ENCODE measurements at places on chromosomes 5 and 9. TPM values are rescaled to one million over a fixed set of nuclear protein-coding genes. Genes with fewer than 3 reads are reported as not detected.

DNA sequence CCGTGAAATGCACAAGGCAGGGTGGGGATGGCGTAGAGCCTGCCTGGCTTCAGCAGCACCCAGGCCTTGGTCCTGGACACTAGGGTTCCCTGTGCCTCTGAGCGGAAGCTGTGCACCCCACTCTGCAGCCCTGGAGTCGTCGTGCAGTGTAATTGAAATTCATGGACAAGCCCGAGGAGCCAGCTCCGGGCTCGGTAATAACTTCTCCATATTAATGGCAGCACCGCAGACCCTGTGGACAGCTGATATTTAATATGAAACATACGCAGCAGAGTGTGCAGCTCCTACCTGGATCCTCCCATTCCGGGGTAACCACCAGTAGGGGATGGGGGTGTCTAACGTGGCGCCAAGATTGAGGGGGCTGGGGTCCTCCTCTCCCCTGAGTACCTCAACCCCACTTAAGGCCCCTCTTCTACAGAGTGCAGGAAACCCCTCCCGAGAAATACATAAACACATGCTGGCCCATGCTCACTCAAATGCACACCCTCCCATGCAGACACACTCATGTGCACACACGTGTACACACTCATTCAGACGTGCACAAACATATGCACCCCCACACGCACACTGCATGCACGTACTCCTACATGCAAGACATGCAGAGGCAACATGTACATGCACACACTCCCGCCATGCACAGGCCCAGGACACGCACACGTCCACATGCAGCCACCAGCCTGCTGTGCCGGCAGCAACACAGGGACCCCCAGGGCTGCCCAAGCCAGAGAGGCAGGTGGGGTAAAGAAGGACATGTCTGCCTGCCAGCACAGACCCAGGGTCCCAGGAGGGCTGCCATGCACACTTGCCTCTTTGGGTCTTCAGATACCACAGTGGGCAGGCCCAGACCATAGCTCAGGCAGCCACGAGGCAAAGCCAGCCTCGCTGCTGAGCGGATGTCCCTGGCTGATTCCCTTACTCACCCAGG lies 8.1 kb downstream of the ADAMTS2 start:
- H3K4me1 ChIP-seq, result no peaks in the 10 kb centered on the region
- no peaks in the 10 kb centered on the region for H3K36me3 ChIP-seq
- H3K27ac ChIP-seq, result no peak overlapping the region
- DNase-seq, result no peak
- H3K4me3 ChIP-seq, result no peak overlapping the region

DNA sequence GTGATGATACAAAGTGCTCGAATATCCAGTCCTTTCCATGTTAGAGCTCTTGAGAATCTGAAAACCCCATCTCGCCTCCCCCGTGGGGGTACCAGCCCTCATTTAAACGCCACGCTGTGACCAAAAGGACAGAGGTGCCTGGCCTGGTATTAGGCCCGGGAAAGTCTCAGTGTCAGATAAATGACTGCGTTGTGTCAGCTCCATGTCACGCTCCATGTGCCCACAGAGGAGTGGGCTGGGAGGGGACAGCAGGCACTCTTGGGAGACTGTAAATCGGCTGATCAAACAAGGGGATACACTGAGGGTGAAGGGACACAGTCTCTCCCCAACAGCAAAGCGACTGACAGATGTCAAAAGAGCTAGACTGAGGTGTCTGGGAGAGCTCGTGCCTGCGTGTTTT lies 65.7 kb upstream of the ECM2 start:
- no peak overlapping the region for H3K4me3 ChIP-seq
- DNase-seq, result no peak
- H3K27me3 ChIP-seq, result no peaks in the 10 kb centered on the region
- no peak overlapping the region for H3K27ac ChIP-seq

GRCh38 chr9:114677418-114677817 lies 4.6 kb downstream of the TEX48 start:
- no peak for DNase-seq
- H3K27ac ChIP-seq, result no peak overlapping the region
- H3K4me1 ChIP-seq, result peaks cover 9% of the 10 kb centered on the region

- no peaks in the 10 kb centered on the region for H3K36me3 ChIP-seq
- no peak overlapping the region for H3K27ac ChIP-seq
- no peaks in the 10 kb centered on the region for H3K27me3 ChIP-seq
Measured at GRCh38 chr9:4936823-4937222, 48.2 kb upstream of the JAK2 start.

GRCh38 chr5:164742025-164742424 lies 1236.6 kb downstream of the MAT2B start:
- no peak overlapping the region for H3K4me3 ChIP-seq
- H3K27me3 ChIP-seq, result no peaks in the 10 kb centered on the region
- no peaks in the 10 kb centered on the region for H3K36me3 ChIP-seq

DNA sequence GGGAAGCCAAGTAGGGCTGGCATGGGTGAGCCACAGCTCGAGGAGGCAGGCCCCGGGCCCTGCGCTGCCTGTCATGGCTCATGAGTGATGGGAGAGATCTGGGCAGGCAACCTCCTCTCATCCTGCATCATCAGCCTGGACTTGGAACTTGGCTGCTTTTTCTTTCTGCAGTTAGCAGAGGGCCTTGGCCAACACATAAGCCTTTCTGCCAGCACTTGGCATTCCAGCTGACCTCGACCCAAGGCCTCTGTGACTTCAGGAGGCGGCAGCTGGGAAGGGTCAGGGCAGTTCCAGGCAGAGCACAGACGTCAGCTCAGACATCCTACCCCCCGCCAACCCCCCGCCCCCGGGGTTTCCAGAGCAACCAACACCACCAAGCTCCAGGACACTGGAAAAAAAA lies 7.6 kb downstream of the S1PR3 start:
- H3K36me3 ChIP-seq, result no peaks in the 10 kb centered on the region
- H3K27ac ChIP-seq, result no peak overlapping the region
- H3K4me1 ChIP-seq, result peaks cover 7% of the 10 kb centered on the region
- no peak overlapping the region for H3K4me3 ChIP-seq
- peaks cover 27% of the 10 kb centered on the region for H3K27me3 ChIP-seq

- no peaks in the 10 kb centered on the region for H3K36me3 ChIP-seq
- no peaks in the 10 kb centered on the region for H3K27me3 ChIP-seq
- H3K27ac ChIP-seq, result no peak overlapping the region
- DNase-seq, result no peak
Measured at GRCh38 chr5:41966401-41967105, 41.5 kb downstream of the FBXO4 start.

DNA sequence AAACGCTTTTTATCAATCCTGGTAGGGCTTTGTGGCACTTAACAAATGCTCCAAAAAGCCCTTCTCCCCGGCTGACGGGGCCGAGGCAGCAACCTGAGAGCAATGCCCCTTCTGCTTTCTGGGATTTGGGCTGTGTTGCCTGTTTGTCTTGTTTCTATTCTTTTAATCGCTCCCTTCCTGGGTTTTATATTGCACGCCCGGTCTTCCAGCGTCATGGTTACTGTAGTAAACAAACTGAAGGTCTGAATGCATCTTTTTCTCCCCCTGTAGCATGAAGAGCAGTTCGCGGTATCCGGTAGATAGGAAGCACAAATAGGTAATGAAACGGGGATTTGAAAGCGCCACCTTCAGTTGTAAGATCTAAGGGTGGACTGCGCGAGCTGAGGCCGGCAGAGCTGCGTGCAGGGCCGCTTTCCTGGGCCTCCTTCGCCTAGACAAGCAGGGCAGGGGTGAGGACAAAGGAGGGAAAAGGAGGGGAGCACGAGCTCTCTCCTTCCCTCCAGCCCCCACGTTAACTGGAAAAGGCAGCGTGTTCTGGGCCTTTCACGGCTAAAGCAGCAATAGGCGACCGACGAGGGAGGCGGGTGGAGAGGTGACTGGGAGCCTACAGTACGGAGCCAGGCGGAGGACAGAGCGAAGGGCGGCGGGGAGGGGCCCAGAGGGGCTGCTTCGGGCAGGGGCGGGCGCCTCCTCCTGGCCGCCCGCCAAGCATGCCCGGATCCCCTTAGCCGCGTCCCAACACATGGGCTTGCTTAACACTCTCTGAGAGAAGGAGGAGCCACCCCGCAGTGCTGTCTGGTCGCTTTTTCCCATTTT lies 49.3 kb upstream of the ZNF366 start:
- no peaks in the 10 kb centered on the region for H3K36me3 ChIP-seq
- no peak overlapping the region for H3K27ac ChIP-seq
- H3K27me3 ChIP-seq, result no peaks in the 10 kb centered on the region
- DNase-seq, result no peak
- H3K4me3 ChIP-seq, result peak overlapping the region; percentile 24

- no peak overlapping the region for H3K27ac ChIP-seq
- no peaks in the 10 kb centered on the region for H3K27me3 ChIP-seq
- H3K4me3 ChIP-seq, result no peak overlapping the region
- no peak for DNase-seq
- H3K4me1 ChIP-seq, result no peaks in the 10 kb centered on the region
- peaks cover 38% of the 10 kb centered on the region for H3K36me3 ChIP-seq
Measured at GRCh38 chr5:154386952-154387629, 58.7 kb upstream of the SAP30L start.

GRCh38 chr9:21901546-21901945 lies 92.6 kb downstream of the CDKN2A start:
- DNase-seq, result no peak
- H3K27me3 ChIP-seq, result no peaks in the 10 kb centered on the region
- no peak overlapping the region for H3K27ac ChIP-seq
- H3K4me3 ChIP-seq, result no peak overlapping the region
- no peaks in the 10 kb centered on the region for H3K4me1 ChIP-seq
- H3K36me3 ChIP-seq, result no peaks in the 10 kb centered on the region

GRCh38 chr5:9445826-9446388 lies 100.0 kb downstream of the SEMA5A start:
- H3K27me3 ChIP-seq, result no peaks in the 10 kb centered on the region
- H3K4me3 ChIP-seq, result no peak overlapping the region
- no peaks in the 10 kb centered on the region for H3K4me1 ChIP-seq
- H3K27ac ChIP-seq, result no peak overlapping the region
- DNase-seq, result no peak

DNA sequence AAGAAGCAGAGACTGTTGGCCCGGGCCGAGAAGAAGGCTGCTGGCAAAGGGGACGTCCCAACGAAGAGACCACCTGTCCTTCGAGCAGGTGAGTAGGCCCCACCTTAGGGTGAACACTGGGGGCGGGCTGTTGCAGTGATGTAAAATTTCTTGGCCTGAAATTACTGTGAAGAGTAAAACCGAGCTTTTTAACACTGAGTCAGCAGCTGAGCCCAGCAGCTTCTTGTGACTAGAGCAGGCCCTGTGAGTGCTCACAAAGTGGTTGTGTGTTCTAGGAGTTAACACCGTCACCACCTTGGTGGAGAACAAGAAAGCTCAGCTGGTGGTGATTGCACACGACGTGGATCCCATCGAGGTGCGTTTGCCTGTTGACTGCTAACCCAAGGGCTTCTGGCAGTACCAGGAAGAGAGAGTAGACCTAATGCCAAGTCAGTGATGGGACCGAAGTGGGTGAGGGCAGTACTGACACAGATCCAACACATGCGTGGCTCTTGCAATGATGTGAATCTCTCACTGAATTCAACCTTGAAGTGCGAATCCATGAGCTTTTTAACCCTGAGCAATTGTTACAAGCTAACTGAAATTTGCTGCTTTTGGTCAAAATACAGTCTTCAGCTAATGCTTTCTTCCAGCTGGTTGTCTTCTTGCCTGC lies 2.1 kb downstream of the RPL7A start:
- H3K27ac ChIP-seq, result peak overlapping the region; percentile 95
- H3K4me3 ChIP-seq, result no peak overlapping the region
- DNase-seq, result no peak
- H3K4me1 ChIP-seq, result peaks cover 13% of the 10 kb centered on the region

DNA sequence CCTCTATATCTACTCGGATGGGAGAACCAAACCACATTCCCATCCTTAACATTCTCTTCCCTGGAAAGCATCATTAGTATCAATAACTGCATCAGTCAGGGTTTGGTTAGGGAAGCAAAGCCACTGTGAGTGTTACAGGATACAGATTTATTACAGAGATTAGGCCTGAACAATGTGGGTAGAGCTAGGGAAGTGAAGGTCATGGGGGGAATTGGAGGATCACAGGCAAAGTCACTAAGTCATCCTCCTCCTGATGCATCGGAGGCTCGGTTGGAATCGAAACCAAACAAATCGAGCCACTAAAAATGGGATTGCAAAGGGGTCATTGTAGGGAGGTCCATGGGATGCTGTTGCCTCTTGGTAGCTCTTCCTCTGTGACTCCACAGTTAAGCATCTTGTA lies 61.8 kb upstream of the ZBTB43 start:
- H3K27ac ChIP-seq, result no peak overlapping the region
- H3K27me3 ChIP-seq, result no peaks in the 10 kb centered on the region
- no peak for DNase-seq
- H3K36me3 ChIP-seq, result no peaks in the 10 kb centered on the region
- H3K4me3 ChIP-seq, result no peak overlapping the region

GRCh38 chr5:14443671-14444093 lies 137.9 kb upstream of the OTULINL start:
- H3K4me3 ChIP-seq, result no peak overlapping the region
- H3K27me3 ChIP-seq, result no peaks in the 10 kb centered on the region
- no peak overlapping the region for H3K27ac ChIP-seq
- no peaks in the 10 kb centered on the region for H3K4me1 ChIP-seq
- no peaks in the 10 kb centered on the region for H3K36me3 ChIP-seq
- no peak for DNase-seq

DNA sequence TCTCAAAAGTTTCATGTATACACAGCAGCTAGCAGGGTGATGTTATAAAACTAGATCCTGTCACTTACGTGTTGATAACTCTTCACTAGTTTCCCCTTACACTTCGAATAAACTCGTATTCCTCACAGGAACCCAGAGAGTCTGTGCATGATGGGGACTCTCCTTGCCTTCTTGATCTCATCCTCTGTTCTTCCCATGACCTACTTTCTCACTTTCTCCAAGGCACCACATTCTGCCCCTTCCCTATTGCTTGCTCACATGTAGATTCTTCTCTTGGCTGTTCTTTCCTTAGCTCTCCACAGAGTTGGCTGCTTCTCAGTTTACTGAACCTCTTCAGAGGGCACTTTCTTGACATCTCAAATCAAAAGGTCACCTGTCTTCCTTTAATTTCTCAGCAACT lies 1.2 kb upstream of the AOPEP start:
- no peak overlapping the region for H3K4me3 ChIP-seq
- peaks cover 6% of the 10 kb centered on the region for H3K4me1 ChIP-seq
- no peak for DNase-seq
- no peak overlapping the region for H3K27ac ChIP-seq
- H3K27me3 ChIP-seq, result no peaks in the 10 kb centered on the region
- H3K36me3 ChIP-seq, result no peaks in the 10 kb centered on the region

GRCh38 chr9:126297661-126298060 lies 29.0 kb upstream of the MVB12B start:
- H3K4me1 ChIP-seq, result no peaks in the 10 kb centered on the region
- no peak overlapping the region for H3K4me3 ChIP-seq
- no peak overlapping the region for H3K27ac ChIP-seq
- no peaks in the 10 kb centered on the region for H3K36me3 ChIP-seq

- no peak for DNase-seq
- H3K4me1 ChIP-seq, result peaks cover 40% of the 10 kb centered on the region
- H3K27ac ChIP-seq, result no peak overlapping the region
- no peaks in the 10 kb centered on the region for H3K27me3 ChIP-seq
Measured at GRCh38 chr5:14584848-14585247, 3.3 kb downstream of the OTULINL start.

SAP30L gene
- 38.1 TPM for total RNA-seq

C1QTNF2 gene
- not detected for total RNA-seq

SLC6A18 gene
- not detected for total RNA-seq

NEUROG1 gene
- total RNA-seq, result not detected

GAS1 gene
- not detected for total RNA-seq

TENT4A gene
- total RNA-seq, result 55.5 TPM

CCL28 gene
- 18.1 TPM for total RNA-seq

All from T-cell (primary cell).